MM.1S (cell line): ENCODE measurements at places on chromosomes 13 and 19.

- no peak for DNase-seq
Measured at GRCh38 chr13:108433976-108434755, 164.6 kb downstream of the TNFSF13B start.

- DNase-seq: no peak
Measured at GRCh38 chr13:81320516-81320915, 979.6 kb upstream of the SPRY2 start.

- DNase-seq: no peak
Measured at GRCh38 chr19:45581576-45581975, 3.0 kb downstream of the OPA3 start.

GRCh38 chr13:20193907-20194631, 1.3 kb upstream of the GJB2 start:
- no peak for DNase-seq

DNA sequence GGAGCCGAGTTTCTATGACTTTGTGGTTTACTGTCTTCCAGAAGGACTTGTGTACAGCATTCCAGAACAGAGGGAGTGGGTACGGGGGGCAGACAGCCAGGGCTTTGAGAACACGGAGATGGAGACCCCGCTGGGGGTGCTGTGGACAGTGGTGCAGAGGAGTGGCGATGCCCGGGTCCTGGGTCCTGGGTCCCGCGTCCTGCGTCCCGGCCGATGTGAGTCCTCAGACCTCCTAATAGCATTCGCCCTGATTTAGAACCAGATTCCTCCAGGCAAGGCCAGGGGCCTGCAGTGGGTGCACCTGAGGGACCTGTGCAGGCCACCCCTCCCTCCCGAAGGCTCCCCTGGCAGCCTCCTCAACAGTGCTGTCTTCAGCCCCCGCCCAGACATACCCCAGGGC, 97.9 kb downstream of the KDM4B start:
- no peak for DNase-seq

DNA sequence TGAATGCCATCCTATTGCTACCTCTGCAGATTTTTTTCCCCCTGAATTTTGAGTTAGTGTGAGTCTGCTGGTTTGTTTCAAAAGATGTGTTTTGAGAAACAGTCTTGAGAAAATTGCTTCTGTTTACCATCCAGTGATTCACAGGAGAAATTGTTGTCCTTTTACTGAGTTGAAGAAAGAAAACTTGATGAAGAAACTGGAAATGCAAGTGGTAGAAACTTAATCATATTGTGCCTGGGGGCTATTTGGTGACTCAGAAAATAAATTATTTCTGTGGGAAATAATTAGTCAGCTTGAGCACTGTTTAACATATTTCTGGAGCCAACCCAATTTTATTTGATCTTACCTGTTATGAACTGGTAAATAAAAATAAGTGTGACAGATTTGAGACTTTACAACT, 35.4 kb downstream of the PAN3 start:
- DNase-seq: no peak

GRCh38 chr13:63396746-63397145, 1981.1 kb upstream of the PCDH20 start:
- no peak for DNase-seq

DNA sequence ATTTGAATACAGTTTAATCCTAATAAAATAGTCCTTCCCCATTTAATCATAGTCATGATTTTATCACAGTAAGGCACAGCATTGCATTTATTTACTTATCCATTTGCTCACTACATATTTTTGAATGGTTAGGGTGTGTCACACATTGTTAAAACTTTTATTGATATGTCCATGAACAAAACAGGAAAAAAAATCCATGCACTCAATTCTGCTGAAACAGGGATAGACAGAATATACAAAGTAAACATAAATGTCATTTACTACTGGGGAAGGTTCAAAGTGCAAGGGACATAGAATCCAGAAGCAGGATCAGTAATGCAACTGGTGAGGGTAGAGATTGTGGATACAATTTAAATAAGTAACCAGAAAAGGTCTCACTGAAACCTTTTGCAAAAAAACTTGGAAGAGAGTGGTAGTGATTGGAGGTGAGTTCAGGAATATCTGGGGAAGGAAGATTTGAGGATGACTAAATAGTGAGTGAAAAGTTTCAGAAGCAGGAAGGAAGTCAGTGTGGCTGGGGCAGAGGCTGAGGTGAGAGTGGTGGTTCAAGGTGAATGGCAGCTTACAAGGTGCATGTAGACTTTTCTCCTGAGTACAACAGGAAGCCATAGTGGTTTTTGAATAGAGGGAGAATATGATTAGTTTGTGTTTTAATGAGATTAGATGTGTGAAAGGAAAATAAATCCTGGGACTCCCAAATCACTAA, 387.2 kb upstream of the ATXN8OS start:
- no peak for DNase-seq

DNA sequence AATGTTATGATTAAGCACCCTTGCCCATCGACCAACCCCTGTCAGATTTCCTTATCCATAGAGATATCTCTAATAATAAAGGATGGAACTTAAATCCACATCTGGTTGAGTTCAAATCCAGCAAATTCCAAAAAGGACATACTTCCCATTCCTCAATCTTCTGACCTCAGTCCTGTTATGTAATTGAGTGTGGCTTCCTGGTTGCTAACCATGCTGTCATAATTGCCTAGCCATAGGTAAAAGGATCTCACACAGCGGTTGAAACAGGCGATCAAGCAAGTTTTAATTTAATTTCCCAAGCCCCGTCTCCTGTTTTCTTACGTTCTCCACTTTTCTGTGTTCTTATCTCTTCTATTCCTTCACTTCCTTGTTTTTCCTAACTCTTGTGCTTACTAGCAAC, 550.3 kb downstream of the GPC6 start:
- DNase-seq: no peak

DNA sequence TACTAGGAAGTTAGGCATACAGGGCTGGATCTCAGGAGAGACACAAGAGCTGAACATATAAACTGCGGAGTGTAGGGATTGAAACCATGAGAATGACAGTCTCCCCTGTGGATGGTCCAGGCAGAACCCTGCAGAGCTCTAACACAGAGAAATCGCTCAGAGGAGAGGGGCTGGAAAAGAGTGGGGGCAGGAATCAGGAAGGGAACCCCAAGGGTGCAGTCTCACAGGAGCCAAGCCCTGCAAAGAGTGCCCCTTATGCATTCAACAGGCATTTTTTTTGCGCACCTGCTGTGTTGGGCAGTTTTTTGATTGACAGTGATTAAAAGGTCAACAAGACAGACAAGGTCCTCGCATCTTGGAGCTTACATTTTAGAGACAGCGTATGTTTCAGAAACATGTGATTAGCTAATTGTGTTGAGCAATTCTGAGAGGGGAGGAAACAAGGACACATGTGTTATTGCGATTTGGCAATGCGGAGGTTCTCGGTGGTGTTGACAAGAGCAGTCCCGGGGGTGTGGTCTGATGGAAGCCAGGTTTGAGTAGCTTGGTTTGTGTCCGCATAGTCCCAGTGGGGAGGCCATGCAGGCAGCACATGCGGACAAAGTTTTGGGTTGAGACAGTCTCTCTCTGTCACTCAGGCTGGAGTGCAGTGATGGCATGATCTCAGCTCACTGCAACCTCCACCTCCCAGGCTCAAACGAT, 182.6 kb upstream of the IRS2 start:
- DNase-seq: no peak

- DNase-seq: no peak
Measured at GRCh38 chr19:31956771-31957392, 388.5 kb upstream of the ZNF507 start.

- DNase-seq: no peak
Measured at GRCh38 chr13:28394422-28394821, 100.5 kb downstream of the FLT1 start.

GRCh38 chr19:38915329-38916321, 3.6 kb upstream of the CCER2 start:
- no peak for DNase-seq

DNA sequence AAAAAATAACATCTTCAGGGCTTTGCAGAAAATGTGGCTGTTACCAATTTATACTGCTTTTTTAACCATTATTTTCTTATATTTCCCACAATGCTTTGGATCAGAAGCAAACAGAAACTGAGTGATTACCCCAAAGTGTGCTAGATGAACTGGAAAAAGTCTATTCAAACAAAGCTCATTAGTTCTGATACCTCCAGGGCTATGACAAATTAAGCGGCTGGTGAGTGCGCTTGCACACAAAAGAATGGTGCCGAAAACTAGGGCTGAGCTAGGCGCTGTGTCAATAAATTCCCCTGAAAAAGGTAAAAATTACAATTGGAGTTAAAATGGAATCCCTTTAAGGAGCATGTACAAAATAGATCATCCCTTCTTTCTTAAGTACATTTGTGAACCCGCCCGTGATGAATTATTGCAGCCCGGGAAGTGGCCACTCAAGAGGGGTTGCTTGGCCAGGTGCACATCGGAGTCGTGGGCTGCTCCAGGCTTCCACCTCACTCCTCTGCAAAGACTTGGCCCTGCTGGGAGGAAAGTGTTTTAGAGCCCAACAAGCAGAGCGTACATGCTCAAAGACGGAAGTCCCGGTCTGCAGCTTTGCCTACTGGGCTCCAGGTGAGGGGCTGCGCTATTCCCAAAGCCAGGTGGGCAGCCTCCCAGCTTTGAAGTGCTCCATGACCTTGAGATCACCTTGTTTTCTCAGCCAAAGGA, 164.0 kb upstream of the ZNF507 start:
- no peak for DNase-seq

GRCh38 chr19:4060621-4061177, 6.0 kb downstream of the ZBTB7A start:
- no peak for DNase-seq

GRCh38 chr19:46014941-46015686, 7.7 kb downstream of the PGLYRP1 start:
- DNase-seq: no peak
